Right ventricle myocardium superior (tissue), 1 donor: ENCODE measurements at places on chromosomes 11 and 22. TPM values are rescaled to one million over a fixed set of nuclear protein-coding genes. Genes with fewer than 3 reads are reported as not detected.

DNA sequence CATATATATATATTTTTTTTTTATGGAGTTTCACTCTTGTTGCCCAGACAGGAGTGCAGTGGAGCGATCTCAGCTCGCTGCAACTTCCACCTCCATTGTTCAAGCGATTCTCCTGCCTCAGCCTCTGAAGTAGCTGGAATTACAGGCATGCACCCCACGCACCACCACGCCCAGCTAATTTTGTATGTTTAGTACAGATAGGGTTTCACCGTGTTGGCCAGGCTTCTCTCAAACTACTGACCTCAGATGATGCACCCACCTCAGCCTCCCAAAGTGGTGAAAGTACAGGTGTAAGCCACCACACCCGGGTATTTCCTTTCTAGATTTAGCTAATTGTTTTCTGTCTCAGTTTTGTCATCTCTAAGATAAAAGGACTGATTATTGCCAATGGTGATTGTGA, 821.1 kb downstream of the CNTN5 start:
- DNase-seq, result no peak

The SLC22A25 gene
- not detected for total RNA-seq

DNA sequence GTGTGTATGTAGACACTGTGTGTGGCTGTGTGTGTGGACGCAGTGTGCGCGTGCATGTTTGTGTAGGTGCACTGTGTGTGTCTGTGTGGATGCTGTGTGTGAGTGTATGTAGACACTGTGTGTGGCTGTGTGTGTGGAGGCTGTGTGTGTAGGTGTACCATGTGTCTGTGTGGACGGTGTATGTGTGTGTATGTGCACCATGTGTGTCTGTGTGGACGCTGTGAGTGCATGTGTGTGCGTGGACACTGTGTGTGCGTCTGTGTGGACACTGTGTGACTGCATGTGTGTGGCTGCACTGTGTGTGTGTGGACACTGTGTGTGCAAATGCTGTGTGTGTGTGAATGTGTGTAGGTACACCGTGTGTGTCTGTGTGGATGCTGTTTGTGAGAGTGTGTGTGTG, 10.3 kb downstream of the TRPM5 start:
- DNase-seq, result peak; percentile 30

DNA sequence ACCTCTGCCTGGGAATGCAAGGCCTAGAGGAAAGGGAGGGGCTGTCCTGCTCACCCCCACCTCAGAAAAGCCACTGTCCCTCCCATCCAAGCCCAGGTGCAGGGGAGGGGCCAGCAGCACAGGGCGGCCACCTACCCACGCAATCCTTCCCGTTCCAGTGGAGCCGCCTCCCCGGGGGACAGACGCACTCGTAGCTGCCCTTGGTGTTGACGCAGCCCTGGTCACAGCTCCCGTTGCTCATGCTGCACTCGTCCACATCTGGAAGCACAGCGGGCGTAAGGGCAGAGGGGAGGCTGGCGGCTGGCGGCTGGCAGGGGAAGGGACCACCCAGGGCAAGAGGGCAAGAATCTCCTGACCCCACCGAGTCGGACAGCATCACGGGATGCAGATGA, 40.3 kb upstream of the TTLL12 start:
- no peak for DNase-seq

The C11orf87 gene
- 0.03 TPM for total RNA-seq
